Left cardiac atrium (tissue), 4 donors: ENCODE measurements at places on chromosomes 5 and 9. TPM values are rescaled to one million over a fixed set of nuclear protein-coding genes. Genes with fewer than 3 reads are reported as not detected.

DNA sequence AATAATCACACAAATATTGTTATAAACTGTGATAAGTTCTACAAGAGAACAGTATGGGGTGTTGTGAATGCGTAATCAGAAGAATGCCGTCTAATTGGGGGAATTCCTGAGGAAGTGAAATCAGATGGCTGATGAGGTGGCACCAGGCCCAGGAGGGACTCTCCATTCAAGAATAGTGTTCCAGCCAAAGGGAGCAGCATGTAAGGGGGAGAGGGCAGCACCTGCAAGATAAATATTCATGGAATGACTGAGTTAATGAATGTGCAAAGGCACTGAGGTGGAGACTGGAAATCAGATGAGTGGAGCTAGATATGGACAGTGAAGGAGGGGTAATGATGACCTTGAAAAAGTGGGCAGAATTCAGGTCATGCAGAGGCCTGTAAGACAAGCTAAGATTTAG, 250.6 kb downstream of the ARRDC3 start:
- no peak for DNase-seq

- no peak for DNase-seq
These were observed 212.9 kb downstream of the FANCC start for GRCh38 chr9:95104581-95104960.

GRCh38 chr9:136533775-136534157, 12.1 kb downstream of the NOTCH1 start:
- DNase-seq, result peak; percentile 75

DNA sequence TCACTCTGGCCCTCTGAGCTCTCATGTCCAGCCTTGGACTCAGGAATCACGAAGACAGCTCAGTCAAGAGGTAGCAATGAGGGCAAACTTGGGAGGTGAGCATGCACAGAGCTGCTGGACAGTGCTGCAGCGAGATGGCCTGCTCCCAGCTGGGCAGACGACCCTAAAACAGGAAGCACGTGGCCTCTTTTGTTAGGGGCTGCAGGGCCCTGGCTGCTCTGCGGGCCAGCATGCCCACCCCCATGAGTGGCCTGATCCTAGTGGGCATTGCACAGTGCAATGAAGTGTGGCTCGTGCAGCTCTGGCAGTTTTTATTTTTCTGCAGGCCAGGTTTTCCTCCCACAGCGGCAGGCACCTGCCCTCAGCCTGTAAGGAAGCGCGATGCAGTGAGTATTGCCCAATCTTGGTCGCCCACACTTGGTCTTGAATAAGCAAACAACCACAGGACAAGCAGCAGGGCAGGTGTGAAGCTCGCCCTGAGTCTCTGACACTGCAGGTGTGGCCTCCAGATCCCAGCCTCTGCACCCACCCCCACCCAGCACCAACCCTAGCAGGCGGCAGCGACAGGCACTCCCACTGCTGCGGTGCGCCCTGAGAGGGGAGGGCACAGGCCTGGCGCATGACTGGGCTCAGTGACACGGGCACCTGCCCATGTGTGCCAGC, 60.8 kb downstream of the SEMA4D start:
- DNase-seq, result no peak

DNA sequence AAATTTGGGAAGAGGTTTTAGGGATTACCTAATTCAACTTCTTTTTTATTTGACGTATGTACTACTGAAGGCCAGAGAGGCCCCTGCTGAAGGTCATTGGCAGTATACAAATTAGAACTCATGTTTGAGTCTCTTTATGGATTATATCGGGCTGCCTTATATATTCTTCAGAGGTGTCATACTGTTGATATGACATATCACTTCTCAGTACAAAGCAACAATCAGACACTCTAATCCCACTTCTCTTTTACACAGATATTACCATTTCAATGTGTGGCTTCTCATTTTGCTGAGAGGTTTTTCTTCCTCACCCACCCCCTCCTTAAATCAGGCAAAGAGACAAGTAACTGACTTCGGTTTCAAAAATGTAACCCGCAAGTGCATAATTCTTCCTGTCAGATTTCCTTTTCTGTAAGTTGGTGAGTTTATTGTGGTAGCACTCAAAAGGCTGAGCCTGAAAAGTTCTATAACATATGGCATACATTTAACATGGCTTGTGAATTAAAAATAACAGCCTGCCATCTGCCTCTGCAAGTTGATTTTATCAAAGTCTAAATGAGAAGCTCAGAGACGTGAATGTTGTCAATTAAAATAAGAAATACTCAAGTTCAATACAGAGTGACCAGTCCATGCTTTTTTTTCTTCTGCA, 163.6 kb upstream of the RORB start:
- no peak for DNase-seq

DNA sequence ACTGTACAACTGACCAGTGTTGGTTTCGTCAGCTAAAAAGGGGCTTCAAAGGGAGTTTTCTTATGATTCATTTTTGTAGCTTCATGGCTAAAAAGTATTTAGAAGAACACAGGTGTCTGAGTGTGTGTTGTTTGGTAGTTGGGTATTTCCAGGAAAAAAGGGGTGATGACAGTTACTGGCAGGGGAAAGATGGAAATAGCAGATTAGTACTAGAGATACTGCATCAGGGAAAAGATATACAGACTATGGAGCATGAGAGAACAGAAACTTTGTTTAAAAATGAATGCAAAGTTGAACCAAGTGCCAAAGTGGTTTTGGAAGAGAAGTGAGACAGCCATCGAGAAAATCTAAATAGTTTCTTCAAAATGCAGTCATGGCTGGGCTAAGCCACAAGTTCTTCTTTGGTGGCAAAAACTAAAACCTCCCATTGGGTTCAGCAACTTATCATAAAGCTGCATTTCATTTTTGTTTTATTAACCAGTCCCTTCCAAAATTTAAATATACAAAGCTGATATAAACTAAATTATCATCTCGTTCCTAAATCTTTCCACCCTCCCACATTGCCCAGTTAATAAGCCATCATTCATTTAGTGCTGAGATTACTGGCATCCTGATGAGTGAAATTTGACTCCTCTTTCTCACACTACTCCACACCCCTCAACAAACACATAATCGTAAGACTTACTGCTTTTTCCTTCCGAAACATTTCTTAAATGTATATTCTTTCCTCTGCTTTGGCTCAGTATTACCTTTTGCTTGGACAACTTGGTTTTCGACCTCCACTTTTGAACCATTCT, 33.5 kb downstream of the ELL2 start:
- DNase-seq, result no peak

The SLC6A7 gene
- not detected for total RNA-seq

The GRM6 gene
- total RNA-seq, result not detected

The SUSD3 gene
- total RNA-seq, result 2.4 TPM

DNA sequence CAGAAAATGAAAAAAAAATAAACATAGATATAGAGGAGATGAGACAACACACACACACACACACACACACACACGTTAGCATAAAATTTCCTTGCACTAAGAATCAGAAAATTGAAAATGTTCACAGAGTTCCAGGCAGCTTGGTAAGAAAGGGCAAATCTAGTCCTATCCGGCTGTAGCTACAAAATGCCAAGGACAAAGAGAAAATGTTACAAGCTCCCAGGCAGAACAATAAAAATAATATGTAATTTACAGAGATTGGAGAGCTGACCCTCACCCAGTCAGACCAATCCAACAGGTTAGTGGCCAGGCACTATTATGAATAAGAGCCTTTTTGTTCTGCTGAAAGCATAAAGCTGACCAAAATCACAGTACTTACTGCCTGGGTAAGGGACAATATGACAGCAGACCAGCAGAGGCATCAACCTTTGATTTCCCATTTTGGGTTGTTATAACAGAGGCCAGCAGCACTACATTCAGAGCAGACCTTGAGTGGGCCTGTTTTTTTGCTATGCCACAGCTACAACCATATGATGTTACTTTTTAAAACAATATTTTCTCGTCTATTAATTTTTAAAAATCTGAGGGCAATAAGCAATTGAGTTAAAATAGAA, 892.6 kb downstream of the TAF11L14 start:
- DNase-seq, result no peak

- peak; percentile 75 for DNase-seq
These were observed 120.4 kb upstream of the CACNA1B start for GRCh38 chr9:137757139-137757538.

DNA sequence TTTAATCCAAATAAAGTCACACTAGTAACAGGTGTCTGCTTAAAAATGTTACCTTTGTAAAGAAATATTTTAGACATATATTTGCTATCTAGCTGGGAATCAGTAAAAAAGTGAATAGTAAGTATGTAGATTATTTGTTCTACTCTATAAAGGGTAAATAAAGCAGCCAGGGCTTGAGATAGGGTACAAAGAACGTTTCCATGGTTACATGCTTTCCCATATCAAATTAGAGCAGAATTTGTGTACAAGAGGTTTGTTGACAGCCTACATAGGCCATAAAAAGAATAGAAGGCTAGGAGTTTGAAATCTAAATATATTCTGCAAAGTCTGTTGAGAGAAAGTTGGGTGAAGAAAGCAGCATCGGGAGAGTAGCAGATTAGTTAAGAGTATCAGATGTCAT, 160.9 kb upstream of the POU5F2 start:
- DNase-seq, result no peak

DNA sequence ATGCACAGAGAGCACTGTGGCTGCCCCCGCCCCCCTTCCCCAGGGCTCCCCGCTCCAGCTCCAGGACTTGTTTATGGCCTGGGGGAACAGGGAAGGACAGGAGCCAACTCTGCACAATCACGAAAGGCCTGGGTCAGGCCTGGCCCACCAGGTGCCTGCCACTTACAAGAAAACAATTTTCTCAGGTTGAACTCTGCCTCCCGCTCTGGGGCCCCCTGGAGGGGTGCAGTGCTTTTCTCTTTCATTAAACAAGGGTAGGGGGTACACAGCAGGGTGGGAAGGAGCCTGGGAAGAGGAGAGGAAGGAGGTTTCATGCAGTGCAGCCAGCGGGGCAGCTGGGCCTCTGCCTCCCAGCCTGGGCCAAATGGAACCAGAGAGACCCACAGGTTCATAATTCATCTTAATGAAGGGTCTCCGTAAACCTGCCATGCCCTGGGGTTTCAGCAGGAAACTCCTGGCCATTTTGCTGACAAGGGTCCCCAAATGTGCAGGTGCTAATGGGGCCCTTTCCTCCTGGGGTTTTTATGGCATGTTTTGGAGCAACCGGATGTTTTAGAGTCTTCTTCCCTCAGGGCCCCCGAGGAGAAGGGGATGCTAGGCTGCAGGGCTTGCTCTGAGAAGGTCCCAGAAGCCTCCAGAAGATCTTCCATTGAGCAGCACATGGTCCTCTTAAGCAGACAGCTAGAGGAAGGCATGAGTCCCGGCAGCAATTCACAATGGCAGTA, 219.8 kb downstream of the SLIT3 start:
- DNase-seq, result no peak

GRCh38 chr9:83765376-83765775, 52.2 kb downstream of the GKAP1 start:
- DNase-seq, result no peak

- DNase-seq, result no peak
These were observed 89.2 kb upstream of the IL33 start for GRCh38 chr9:6126377-6126776.

GRCh38 chr5:73513996-73514395, 15.8 kb downstream of the BTF3 start:
- no peak for DNase-seq

The GHR gene
- total RNA-seq, result 22.4 TPM

- no peak for DNase-seq
These were observed 4.3 kb upstream of the FAM169A start for GRCh38 chr5:74870299-74871067.

DNA sequence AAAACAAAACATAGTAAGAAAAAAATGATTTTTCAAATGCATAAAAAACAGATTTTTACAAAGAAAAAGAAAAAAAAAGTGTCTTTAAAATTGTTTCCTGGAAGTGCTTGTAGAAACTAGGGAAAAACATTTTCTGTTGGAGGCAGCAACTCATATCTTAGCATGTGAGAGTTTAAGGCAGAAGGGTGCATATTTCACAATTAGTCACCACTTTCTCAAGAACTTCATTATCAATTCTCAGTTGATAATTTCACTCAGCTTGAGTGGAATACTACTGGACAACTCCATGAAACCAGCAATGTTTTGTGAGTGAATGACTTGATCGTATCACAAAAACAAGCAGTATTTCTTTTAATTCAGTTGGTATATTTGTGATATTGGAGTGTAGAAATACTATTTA, 508.3 kb upstream of the DAB2 start:
- no peak for DNase-seq

- DNase-seq, result no peak
These were observed 1523.9 kb downstream of the MAT2B start for GRCh38 chr5:165029099-165029870.

The RETREG1 gene
- 114 TPM for total RNA-seq

GRCh38 chr5:94906750-94907149, 288.3 kb downstream of the SLF1 start:
- no peak for DNase-seq

DNA sequence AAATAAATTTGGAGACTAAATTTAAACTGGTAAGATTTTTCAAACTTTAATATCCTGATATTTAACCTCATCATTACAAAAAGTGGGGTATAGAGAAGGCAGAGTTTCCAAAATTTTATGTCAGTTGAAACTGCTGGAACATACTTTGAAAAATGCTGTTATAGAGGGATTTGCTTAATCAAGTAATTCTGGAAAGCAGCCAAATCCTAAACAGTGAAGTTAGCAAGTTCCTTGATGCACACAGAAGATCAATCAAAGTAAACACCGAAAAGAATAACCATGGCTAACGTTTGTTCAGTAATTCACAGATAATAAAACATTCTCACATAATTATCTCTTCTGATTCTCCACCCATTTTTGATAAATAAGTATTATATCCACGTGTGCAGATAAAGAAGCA, 8.1 kb upstream of the PRR16 start:
- DNase-seq, result no peak

The SPATA31D4 gene
- total RNA-seq, result not detected

DNA sequence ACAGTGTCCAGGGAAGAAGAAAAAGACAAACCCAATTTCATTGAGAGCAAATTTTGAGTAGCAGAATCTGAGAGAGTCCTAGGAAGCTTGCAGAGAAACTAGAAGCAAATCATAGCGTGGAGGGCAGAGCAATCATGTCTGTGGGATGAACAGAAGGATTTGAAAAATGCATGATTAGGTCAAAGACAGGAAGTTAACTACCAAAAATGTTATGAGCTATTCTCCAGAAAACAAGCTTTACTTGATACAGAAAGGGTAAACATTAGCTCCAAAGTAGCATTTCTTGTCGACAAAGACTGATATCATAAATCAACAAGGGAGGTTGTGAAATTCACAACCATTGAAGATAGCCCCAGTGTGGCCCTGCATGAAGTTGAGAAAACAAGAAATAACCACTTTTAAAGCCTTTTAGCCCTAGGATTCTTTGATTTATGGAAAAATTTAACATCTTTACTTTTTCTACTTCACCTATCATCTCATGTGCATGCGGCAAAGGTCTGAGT, 97.7 kb upstream of the MEGF10 start:
- no peak for DNase-seq

The YTHDC2 gene
- total RNA-seq, result 12.6 TPM

DNA sequence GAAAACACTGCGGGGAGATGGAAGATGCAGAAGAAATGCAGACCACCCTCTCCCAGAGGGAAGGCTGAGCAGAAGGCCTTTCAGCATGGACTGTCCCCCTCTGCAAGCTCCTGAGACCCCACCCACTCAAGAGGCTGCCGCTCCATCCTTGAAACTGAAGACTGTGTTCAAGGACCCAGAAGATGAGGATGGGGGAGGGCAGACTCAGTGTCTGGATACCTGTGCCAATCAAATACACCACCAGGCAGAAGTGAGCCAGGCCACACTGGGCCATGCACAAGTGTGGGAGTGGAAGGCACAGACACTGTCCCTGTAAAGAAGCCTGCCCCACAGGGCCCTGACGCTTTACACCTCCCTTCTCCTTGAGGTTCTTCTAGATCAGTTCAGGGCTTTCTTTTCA, 40.0 kb upstream of the IPPK start:
- no peak for DNase-seq

The PCDHGA9 gene
- 4.0 TPM for total RNA-seq
